ENCODE measurements at places on chromosomes 2 and 18.

GRCh38 chr2:147174824-147175254 lies 670.0 kb upstream of the ACVR2A start:
- DNase-seq: no peak

GRCh38 chr2:181788897-181789555 lies 102.5 kb upstream of the ITPRID2 start:
- DNase-seq: no peak

GRCh38 chr2:15311201-15311907 lies 249.8 kb downstream of the NBAS start:
- DNase-seq: no peak

DNA sequence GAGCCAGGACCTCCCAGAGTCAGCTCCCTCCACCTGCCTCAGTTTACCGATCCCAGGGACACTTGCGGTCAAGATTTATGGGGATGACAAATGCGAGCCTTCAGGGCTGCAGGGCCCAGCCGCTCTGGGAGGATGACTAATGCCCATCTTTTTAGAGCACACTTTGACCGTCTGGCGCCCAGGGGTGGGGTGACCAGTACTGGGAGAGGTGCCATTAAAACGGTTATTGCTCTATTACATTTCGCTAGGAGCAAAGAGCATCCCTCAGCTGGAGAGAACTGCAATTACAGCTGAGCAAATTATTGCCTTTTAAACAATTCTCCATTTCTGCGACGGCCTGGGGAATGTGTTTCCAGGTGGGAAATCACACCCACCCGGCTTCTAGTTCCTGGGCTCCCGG lies 42.6 kb upstream of the HPCAL1 start:
- DNase-seq: no peak

DNA sequence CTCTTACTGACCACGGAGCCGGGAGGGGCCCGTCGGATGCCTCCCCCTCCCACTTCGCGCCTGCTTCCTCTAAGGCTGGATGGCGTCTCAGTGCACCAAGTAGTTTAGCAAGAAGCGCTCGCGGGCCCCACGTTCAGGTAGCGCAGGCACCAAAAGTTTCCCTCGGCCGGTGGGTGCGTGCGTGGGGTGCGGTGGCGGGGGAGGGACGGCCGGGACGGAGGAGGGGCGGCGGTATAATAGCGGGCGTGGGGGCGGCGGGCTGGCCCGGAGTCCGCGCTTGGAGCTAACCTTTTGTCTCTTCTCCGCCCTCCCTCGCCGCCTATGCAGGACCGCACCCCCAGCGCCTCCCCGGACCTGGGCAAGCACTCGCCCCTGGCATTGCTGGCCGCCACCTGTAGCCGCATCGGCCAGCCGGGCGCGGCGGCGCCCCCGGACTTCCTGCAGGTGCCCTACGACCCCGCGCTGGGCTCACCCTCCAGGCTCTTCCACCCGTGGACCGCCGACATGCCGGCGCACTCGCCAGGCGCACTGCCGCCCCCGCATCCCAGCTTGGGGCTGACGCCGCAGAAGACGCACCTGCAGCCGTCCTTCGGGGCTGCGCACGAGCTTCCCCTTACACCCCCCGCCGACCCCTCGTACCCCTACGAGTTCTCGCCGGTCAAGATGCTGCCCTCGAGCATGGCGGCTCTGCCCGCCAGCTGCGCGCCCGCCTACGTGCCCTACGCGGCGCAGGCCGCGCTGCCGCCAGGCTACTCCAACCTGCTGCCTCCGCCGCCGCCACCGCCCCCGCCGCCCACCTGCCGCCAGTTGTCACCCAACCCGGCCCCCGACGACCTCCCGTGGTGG lies 1.0 kb downstream of the SP5 start:
- DNase-seq: peak; percentile 23

- DNase-seq: no peak
Measured at GRCh38 chr2:150937030-150937429, 324.6 kb downstream of the RBM43 start.

DNA sequence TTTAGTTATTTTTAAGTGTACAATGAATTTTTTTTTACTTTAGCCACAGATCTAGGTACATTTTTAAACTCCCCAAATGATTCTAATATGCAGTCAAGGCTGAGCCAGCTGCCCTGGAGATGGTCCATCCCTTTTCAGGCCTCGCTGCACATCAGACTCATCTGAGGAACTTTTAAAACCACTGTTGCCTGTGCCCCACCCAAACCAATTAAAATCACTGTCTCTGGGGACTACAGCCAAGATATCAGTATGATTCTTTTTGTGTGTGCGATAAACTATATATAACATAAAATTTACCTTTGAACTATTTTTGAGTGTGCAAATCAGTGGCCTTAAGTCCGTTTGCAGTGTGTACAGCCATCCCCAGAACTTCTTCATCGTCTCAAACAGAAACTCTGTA lies 9.1 kb upstream of the MALT1 start:
- DNase-seq: no peak

GRCh38 chr18:74276609-74277008 lies 15.2 kb downstream of the CYB5A start:
- DNase-seq: no peak

DNA sequence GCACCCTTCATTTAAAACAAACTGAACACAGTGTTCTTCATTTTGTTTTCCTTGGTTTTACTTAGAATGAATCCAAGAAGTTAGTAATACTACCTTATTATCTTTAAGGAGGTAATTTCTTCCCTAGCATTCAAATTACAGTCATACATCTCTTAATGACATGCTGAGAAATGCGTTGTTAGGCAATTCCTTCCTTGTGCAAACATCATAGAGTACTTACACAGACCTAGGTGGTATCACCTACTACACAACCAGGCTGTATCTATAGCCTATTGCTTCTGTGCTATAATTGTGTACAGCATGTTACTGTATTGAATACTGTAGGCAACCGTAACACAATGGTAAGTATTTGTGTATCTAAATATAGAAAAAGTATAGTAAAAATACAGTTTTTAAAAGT lies 8.4 kb upstream of the CABYR start:
- DNase-seq: no peak

DNA sequence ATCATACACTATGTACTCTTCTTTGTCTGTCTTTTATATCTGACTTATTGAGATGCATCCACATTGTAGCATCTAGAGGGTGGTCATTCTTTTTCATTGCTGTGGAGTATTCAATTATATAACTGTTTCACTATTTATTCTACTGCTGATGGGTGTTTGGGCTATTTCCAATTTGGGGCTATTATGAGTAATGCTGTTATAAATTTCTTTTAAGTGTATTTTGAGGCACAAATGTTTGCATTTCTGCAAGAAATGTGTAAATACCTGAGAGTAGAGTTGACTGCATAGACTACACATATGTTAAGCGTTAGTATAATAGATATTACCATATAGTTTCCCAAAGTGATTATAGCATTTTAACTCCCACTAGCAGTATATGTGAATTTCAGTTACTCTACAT lies 26.9 kb upstream of the PPP1R1C start:
- DNase-seq: no peak

- no peak for DNase-seq
Measured at GRCh38 chr18:12652861-12653401, 5.0 kb downstream of the SPIRE1 start.

- no peak for DNase-seq
Measured at GRCh38 chr2:107308835-107309234, 422.9 kb upstream of the ST6GAL2 start.

DNA sequence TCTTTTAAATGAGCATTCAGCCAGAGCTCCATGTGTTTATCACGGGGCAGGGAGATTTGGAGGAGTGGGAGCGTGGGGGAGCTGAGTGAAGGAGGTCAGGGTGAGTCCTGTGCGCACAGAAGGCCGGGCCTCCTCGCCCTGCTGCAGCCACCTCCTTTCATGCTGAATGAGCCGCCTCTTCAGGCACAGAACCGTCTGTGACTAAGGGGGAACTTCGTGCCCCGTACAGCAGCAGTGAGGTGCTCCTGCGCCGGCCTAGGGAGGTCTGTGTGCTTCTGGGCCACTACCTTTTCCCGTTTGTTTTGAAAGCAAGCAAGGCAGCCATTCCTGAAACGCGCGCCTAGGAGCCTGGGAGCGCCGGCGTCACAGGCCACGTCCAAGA lies 27.1 kb upstream of the ZNF516 start:
- DNase-seq: no peak

- DNase-seq: no peak
Measured at GRCh38 chr2:15081356-15081755, 448.8 kb downstream of the LRATD1 start.

DNA sequence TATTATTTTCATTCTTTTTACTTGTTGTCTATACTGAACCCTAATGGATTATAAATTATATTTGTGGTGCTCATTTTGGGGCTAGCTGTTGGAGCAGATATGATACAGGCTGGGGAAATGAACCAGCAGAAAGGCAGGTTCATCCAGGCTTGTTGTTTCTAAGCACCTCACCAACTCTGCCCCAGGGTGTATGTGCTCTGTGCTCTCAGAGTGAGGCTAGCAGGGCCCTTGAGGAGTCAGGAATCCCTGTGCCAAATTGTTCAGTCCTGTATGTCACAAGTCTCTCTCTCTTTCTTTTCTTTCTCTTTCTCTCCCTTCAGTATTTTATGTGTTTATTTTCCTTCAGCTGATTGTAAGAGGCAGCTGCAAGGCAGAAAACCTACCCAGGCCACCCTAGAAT lies 181.1 kb upstream of the DPP10 start:
- DNase-seq: no peak

GRCh38 chr2:37568565-37568964 lies 102.9 kb downstream of the CDC42EP3 start:
- DNase-seq: no peak

GRCh38 chr2:23009545-23010149 lies 375.3 kb upstream of the KLHL29 start:
- DNase-seq: no peak

DNA sequence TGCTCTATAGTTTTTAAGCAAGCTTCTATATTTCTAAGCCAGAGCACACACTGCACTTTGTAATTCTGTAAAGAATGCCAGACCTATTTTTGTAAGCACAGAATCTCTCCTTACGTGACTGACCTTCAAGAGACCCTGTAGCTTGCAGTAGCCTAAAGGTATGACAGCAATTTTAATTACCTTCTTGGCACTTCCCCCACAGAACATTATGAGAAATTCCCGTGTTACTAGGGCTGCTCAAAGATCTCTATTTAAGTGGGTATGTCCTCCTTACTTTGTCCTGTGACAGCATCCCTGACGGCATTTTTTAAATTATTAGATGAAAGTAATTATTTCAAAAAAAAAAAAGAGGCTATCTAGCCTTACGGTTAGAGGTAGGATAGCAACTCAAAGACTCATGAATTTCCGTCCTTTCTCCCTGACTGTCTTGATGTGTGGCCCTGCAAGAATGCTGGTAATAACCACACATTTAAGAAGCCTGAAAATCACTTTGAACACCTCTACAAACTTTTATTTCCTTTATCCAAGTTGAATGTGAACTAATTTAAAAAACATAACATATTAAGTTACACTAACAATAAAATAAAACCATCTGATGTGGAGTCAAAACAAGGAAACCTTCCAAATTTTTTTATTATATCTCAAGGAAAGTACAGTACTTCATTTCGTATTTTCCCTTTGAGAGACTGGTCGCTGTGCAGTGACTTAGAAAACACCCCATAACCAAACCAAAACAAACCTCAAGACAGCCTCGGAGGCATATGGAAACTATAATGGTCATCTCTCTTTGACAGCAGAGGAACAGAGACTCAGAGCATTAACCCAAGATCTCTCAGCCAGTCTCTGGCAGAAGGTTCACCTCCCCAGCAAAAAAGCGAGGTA lies 54.9 kb downstream of the THUMPD2 start:
- no peak for DNase-seq

DNA sequence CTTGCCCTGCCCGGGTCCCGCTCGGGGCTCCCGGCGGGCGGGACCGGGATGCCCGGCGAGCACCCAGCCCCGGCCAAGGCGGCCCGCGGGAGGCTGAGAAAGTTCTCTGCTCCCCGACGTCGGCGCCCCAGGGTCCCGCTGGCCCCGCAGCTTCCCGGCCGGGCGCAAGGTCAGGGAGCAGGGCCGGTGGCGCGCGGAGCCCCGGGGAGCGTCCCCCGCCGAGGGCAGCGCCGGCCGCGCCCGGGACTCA lies 331 bp downstream of the SERPINE2 start:
- no peak for DNase-seq

GRCh38 chr18:44912740-44913478 lies 232.2 kb downstream of the SETBP1 start:
- DNase-seq: no peak

- no peak for DNase-seq
Measured at GRCh38 chr2:54894467-54894866, 155.8 kb downstream of the RTN4 start.

DNA sequence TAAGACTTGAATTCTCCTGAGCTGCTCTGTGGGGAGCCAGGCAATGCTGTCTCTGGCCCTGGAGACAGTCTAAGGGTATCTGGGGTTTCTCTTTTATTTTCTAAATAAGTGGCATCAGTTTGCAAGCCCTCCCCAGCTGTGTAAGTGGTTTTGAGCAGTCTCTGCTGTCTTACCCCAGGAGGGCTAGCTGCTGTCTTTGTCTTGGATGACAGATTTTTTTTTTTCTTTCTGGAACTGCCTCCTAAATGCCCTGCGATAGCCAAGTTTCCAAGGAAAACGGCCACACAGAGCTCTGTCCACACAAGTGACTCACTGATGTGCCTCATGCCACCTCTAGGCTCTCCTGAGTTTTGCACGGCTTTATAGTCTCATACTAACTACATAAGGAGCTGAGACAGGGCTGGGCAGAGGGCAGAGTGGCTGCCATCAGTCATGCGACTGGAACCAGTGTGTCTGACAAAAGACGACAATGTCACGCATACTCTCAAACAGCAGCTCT lies 37.2 kb upstream of the THOC1 start:
- DNase-seq: no peak

DNA sequence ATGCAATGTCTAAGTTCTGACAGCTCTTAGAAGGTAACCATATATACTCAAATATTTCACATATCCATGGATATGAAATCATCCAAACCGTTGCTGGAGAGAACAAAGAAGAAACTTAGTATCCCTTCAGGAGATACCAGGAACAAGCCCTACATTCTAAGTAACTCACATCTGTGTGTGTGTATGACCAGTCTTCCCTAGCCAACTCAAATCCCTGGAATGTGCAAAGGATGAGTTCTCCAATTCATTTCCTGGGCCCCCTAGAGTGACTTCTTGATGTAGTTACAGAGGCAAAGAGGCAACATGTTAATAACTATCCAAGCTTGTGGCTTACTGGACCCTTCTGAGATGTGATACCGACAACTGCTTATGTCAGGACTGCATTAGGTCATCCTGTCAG lies 20.1 kb downstream of the TPGS2 start:
- no peak for DNase-seq

- no peak for DNase-seq
Measured at GRCh38 chr2:174344716-174345461, 10.1 kb downstream of the SP9 start.

DNA sequence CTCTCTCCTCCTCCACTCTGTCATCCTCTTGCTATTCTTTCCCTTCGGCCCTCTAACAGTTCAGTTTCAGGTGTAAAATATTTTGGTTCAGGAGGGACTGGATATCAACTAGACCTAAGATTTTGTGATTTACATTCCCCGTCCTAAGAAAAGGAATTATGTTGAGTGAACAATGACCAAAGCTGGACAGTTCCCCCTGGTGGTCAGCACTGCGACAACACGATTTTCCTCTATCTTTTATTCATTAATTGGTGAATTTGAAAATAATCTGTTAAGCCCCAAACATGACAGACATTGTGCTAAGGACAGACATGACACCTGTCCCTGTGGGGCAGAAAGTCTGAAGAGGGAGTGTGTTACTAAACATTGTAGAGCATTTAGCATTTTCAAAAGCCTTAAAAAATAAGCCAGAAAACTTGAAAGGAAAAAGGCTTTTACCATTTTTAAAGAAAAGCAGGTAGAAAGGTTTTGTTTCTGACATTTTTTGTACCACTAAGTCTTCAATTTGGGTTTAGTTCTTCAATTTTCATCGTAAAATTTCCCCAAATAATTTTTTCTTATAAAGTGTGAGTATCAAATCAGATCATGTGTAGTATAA lies 28.4 kb upstream of the GTF2A1L start:
- no peak for DNase-seq
